Lung microvascular endothelial cell (primary cell): ENCODE measurements at places on chromosomes 12 and 14. TPM values are rescaled to one million over a fixed set of nuclear protein-coding genes. Genes with fewer than 3 reads are reported as not detected.
A peak's percentile ranks its signal among the peaks of the same experiment; 100 is the strongest.

- no peak for DNase-seq
Observed at GRCh38 chr14:88835661-88836060, 11.2 kb downstream of the TTC8 start.

GRCh38 chr14:69749956-69750355, 17.0 kb upstream of the SRSF5 start:
- DNase-seq, result no peak

DNA sequence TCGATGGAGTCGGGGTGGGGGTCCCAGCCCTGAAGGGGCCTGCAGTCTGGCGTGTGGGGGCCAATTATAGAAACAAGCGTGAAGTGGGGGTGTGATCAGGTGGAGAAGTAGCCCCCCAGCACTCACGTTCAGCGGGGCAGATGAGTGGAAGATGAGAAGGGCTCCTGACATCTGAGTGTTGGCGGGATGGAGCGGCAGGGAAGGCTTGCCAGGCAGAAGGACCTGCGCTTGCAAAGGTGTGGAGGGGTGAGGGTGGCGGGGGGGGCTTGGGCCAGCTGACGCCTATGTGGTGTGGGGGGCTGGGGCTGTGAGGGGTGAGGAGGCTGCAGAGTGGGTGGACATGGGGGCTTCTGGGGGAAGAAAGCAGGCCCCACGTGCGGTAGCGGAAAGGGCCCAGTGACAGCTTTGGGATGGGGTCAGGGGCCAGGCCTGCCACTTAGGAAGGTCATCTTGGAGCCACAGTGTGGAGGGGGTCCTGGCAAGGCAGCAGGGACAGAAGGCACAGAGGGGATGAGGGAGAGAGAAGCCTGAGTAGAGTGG, 22.2 kb upstream of the BEGAIN start:
- DNase-seq, result no peak

DNA sequence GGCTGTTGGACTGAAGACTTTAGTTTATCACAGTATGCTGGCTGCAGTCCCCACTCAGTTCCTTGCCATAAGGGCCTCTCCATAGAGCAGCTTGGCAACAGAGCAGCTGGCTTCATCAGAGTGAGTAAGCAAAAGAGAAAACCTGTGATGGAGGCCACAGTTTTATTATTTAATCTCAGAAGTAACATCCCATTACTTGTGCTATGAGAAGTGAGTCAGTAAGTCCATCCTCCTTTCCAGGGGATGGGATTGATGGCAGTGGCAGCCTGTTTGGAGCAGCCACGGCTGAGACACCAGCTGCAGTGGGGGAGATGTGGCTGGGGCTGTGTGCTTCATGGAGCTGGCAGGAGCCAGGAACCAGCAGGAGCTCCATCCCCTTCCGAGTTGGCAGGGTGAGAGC, 138.5 kb upstream of the SRRM4 start:
- DNase-seq, result no peak

DNA sequence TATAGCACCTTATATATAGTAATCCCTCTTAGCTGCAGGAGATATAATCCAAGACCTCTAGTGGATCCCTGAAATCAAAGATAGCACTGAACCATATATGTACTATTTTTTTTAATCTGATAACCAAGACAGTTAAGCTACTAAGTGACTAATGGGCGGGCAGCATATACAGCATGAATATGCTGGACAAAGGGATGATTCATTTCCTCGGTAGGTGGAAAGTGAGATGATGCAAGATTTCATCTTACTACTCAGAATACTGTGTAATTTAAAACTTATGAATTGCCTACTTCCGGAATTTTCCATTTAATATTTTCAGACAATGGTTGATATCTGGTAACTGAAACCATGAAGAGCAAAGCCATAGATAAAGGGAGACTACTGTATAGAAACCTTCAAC, 36.2 kb downstream of the PRMT8 start:
- peak; percentile 96 for DNase-seq

DNA sequence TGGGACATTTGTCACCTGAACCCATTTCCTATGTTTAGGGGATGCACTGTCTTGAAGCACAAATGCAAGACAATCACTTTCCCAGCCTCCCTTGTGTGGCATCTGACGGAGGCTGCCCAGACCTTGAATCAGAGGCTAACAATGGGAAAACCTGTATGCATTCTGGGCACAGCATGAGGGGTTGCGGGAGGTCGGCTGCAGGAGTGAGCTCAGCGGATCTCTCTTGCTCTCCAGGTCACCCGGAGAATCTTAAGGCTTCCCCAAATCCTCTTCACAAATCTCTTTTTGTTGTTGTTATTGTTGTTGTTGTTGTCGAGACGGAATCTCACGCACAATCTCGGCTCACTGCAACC, 15.3 kb downstream of the NFKBIA start:
- no peak for DNase-seq

Gene ART4
- total RNA-seq, result 62.5 and 121 TPM in 2 replicates

Gene COX8C
- not detected in 2 replicates for total RNA-seq

DNA sequence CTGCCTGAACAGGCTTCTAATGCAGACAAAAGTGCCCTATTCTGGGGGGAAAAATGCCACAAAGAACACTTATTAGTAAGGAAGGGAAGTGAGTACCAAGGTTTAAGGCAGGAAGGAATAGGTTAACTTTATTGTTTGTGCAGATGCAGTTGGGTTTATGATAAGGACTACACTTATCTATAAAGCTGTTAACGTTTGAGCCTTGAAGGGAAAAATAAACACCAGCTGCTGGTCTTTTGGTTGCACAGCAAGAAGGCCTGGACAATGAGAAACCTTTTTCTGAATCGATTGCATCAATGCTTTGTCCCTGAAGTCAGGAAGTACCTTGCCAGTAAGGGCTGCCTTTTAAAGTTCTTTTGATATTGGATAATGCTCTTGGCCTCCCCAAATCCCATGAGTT, 407.8 kb downstream of the ATP23 start:
- no peak for DNase-seq

GRCh38 chr12:15682826-15683225, 106.4 kb downstream of the EPS8 start:
- no peak for DNase-seq

Gene SLC24A4
- under 0.01 TPM in 2 replicates for total RNA-seq

DNA sequence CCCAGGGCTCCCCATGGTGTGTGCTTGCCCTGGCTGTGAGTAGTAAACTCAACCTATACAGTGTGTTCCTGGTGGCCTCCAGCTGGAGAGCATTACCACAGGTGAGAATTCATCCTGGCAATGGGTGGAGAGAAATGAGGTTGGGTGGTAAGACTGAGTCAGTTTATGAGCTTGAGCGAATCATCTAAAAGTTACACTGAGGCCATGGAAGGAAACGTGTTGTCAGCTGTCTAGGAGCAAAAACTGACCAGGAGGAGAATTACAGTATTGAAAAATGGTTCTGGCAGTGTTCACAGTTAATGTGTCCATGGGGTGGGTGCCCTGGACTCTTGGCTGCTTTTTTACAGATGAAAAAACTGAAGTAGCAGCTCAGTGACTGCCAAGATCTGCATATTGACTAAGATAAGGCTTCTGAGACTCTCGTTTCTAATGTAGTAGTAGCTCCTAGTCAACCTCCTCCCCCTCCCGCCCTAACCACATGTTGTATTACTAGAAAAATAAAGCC, 202.0 kb upstream of the AMIGO2 start:
- DNase-seq, result no peak

Gene CAPZA3
- total RNA-seq, result not detected in 2 replicates

Gene NFATC4
- total RNA-seq, result 0.60 and 0.87 TPM in 2 replicates

GRCh38 chr14:51041108-51041531, 53.8 kb downstream of the TRIM9 start:
- no peak for DNase-seq

DNA sequence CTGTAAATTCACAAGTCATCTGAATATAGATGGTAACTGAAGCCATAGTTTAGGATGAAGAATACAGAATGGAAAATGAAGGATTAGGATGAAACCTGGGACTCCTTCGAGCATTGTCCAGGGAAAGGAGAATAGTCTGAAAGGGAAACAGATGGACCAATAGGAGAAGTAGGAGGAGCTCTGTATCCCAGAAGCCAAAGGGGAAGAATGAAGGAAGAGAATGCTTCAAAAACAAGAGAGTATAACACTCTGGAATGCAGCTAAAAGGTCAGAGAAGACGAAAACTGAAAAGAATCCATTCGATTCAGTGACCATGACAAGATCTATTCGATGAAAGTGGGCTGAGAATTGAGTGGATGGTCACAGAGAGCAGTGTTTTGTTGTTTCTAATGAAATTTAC, 1.0 kb downstream of the GMFB start:
- peak; percentile 65 for DNase-seq

- DNase-seq, result no peak
Observed at GRCh38 chr14:90274019-90274418, 17.7 kb downstream of the PSMC1 start.

GRCh38 chr12:120720234-120720986, 5.2 kb upstream of the ACADS start:
- DNase-seq, result no peak

DNA sequence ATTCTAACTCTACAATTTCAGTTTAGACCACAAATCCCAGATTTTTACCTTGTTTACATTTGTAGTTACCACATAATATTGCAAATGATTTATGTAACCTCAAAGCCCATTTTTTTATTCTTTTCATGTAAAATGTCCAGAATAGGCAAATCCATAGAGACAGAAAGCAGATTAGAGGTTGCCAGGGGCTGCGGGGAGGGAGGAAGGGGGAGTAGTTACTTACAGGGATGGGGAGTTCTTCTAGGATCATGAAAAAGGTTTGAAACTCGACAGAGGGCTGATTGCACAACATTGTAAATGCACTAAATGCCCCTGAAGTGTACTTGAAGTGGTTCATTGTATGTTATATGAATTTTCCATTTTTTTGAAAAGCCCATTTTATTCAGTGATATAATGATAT, 66.5 kb downstream of the PPP2R5C start:
- no peak for DNase-seq

DNA sequence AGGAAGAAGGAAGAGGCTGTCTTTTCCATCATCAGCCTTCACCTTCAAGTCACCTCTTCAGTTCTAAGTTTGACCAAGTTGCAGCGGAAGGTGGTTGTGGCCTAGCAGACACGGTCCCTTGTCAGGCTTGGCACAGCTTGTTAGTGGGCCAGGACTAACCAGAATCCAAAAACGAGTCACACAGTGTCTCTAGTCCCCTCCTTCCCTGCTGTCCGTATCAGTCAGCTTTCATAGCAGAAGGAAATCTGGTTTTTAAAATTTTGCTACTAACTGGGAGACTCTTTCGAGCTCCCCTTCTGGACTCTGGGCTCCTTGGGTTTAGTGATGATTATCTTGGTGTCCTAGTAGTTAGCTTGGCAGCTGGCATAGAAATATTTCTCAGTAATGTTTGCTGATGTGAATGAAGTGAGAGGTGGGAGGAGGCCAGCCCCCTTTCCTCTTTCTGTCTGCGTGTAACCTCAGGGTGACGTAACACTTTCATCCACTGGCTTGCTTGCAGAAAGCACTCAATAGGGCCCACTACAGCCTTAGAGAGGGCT, 3.8 kb downstream of the ETV6 start:
- no peak for DNase-seq
